Jurkat, Clone E6-1 (cell line): ENCODE measurements at places on chromosomes 4 and X.
A peak's percentile ranks its signal among the peaks of the same experiment; 100 is the strongest.

GRCh38 chr4:171639540-171639939 is 173.7 kb upstream of the GALNTL6 start:
- no peak for DNase-seq

DNA sequence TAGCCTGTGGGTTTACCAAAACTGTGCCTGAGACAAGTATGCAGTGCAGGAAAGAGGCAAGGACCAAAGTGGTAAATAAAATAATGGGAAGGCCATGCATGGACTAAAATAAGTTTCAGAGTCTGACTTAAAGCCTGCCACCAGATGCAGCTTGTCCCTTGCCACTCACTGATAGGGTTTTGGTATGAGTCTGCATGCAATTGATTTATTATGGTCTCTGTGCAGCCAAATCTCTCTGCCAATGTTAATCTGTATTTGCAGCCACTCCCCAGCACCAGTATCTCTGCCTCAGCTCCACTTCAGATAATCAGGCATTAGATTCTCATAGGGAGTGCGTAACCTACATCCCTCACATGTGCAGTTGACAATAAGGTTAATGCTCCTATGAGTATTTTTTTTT is 5.5 kb upstream of the FGF2 start:
- DNase-seq = no peak

DNA sequence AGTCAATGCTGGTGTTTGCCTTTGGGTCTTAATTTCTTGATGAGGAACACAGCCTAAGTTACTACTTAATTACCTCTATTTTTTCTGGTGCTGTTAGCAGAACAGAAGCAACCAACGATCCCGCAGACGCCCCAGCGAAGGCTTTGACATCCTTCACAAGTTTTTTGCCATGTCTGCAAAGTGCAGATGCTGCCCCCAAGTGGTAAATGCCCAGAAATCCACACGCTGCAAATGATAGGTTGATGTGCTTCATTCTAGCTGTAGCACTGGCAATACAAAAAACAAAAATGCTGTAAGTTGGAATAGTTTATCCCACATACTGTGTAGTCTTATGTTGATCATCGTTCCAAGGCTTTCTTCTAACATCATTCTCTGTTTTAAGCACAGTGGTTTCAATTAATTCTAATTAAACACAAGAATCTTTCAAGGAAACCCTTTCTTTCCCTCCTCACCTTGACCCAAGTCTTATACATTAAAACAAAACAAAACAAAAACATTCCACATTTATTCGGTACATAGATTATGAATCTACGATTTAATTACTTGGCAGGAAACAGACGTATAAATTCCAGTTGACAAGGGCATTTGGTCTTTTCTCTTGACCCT is 1.2 kb downstream of the PNPLA4 start:
- DNase-seq = peak; percentile 31

DNA sequence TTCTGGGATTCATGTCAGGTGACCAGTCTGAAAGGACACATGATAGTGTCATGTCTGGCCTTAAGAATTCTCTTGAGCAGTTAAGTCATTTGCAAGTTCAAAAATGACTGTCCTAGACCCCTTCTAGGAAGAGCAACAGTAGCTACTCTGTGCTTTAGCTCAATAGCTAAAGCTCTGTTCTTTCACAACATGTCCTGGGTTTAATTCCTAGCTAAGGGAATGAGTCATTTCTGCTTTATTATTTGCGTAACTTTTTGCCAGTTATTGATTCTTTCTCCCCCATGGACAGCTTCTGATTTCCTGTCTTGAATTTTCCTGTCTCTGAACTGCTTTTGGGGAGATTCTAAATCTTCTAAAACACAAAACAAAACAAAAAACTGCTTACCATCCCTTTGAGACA is 1055.8 kb upstream of the DIAPH2 start:
- DNase-seq = no peak

DNA sequence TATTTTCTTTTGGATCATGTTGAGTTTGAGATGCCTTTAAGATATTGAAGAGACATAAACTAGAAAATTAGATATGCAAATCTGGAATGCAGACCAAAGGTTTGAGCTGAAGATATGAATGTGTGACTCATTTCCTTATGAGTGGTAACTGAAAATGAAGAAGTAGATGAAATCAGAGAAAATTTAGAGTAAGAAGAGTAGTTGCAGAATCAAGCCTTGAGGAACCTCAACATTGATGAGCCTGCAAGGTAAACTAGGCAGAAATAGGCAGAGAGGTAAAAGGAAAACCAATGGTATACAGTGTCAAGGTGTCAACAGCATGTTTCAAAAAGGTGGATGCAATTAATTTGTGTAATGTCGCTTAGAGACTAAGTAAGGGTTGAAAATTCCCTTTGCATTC is 142.8 kb downstream of the MOSPD2 start:
- DNase-seq = no peak

- DNase-seq = no peak
Observed at GRCh38 chr4:114997576-114998247, 115.7 kb downstream of the NDST4 start.

DNA sequence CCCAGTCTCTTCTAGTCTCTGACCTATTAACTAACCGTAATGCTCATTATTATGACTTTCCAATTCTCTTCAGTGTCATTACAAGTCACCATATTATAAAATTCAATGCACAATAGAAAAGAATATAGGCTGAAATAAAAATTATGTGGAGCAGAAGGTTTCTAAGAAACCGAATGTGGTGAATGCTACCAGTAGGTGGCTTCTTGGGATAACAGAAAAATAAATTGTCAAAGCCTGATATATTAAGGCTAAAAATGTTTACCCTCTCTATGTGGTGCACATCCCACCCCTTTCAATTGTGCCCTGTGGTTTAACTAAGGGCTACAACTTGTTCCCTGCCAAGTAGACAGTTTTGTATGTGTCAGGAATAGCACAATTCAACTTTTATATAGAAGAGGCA is 624.6 kb upstream of the TECRL start:
- no peak for DNase-seq

DNA sequence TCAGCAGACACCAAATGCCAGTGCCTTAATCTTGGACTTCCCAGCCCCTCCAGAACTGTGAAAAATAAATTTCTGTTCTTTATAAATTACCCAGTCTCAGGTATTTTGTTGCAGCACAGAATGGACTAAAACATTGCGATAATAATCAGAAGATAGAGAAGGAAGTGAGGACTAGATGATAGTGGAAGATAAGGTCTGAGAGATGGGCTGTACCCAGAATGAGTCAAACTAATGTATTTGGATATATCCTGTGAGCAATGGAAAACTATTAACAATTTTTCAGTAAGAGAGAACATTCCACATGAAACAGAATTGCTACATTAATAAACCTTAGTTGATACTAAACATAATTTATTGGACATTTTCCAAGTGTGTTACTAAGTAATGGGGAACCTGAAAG is 93.3 kb downstream of the FANCB start:
- DNase-seq = no peak

GRCh38 chr4:104719539-104720230 is 225.0 kb upstream of the CXXC4 start:
- DNase-seq = no peak

DNA sequence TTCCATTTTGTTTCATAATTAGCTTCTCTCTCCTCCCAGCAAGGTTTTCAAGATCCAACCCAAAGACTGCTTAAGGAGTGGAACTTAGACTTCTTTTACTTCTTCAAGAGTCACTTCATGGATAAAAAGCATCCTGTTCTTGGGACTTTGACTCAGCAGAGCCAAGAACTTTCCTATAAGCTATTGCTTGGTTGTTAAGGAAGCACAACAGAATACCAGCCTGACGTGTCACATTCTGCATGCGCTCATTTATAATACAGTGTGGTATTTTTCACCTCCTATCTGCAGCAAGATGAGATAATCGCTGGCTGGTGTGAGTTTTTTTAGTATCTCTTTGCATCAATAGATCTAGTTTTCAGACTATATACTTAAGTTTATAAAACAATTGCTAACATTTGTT is 152.1 kb downstream of the PALLD start:
- DNase-seq = no peak

- no peak for DNase-seq
Observed at GRCh38 chrX:2261831-2262667, 238.7 kb downstream of the DHRSX start.
